ENCODE measurements at places on chromosomes 16 and 17.
A peak's percentile ranks its signal among the peaks of the same experiment; 100 is the strongest.

DNA sequence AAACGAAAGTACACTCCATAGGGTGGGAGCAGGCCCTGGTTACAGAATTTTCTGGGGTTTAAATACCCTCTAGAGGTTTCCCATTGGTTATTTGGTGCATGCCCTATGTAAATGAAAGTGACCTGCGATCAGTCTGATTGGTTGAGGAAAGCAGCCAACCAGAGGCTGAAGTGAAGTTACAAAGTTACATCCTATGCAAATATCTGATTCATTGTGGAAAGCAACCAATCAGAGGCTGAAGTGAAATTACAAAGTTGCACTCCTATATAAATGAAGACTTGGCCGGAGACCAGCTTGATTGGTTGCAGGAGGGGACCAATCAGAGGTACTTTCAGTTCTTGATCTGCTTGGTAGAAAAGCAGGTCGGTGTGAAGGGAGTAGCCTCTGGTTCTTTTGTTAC, 24.4 kb downstream of the NAA60 start:
- no peak for DNase-seq

DNA sequence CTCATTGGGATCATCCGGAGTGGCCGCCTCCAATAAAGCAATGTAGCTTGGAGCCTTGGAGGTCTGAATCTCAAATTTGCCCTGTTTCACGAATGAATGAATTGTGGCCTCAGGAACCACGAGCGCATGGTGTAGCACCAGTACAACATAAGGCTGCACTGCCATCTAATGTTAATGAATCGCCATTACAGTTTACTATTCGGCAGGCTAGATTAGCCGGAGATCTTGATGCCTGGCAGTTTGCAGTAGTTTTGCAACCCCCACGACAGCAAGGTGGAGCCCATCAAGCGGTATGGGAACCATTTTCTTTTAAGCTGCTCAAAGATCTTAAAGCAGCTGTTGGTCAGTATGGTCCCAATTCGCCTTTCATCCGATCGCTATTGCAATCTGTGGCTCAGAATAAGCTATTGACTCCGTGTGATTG, 18.8 kb downstream of the ALOX15B start:
- DNase-seq: peak; percentile 88

DNA sequence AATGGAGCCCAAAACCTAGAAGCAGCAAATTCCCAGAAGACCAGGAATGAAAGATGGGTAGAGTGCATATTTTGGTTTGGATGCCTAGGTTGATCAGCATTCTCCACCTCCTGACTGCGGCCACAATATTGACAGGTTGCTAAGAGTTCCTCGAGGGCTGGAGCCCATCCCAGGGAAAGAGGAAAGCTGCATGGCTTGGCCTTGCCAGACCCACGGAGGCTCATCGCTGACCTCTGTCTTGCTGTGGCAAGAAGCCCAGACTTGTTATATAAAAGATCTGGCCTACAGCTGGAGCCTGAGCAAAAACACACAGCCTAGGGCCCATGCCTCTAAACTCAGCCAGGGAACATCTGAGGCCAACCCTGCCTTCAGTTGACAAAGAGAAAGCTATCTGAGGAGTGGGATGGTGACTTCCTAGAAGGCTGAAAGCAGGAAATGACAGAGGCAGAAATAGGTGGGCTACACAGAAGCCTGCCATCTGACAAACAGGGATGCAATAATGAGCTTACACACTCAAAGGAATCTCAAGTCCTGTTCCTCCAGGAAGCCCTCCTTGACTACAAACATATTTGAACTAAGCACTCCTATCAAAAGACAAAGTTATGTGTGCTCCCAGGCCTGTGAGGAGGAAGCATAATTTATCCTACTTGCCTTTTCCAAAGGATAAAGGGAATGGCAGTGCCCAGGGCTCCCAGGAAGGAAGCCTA, 22.5 kb upstream of the SLC35B1 start:
- no peak for DNase-seq

DNA sequence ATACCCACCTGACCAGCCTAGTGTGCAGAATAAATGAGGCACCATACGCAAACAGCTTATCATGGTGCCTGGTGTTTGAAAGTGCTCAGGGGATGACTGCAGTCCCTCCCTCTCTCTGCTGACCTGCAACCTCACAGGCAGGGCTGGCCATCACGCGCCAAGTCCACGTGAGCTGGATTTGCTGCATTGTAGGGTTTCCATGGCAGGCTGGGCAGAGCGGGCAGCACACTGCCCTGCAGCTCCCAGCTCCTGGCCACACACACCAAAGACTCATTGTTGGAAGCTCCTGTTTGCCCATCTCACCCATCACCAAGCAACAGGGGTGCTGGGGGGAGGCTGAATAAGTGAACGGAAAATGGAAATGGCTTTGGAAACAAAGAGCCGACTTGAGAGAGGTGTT, 81.8 kb downstream of the IRX3 start:
- DNase-seq: no peak

- DNase-seq: no peak
Observed at GRCh38 chr17:82822281-82822680, 17.5 kb downstream of the ZNF750 start.

GRCh38 chr17:30376621-30377452, 1.9 kb upstream of the CPD start:
- peak; percentile 83 for DNase-seq

DNA sequence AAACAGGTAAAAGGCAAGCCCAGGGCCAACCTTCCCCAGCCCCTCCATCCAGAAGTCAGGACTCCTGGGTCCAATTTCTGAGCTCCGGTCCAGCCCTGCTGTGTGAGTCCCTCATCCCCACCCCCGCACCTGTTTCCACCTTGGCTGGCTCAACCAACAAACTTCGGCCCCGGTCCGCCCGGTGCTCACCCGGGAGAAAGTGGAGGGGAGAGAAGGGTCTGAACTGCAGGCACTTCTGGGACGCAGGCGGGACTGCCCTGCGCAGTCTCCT, 541 bp downstream of the RHBDF2 start:
- DNase-seq: no peak

- DNase-seq: no peak
Observed at GRCh38 chr16:83615141-83615952, 192.4 kb upstream of the HSBP1 start.

DNA sequence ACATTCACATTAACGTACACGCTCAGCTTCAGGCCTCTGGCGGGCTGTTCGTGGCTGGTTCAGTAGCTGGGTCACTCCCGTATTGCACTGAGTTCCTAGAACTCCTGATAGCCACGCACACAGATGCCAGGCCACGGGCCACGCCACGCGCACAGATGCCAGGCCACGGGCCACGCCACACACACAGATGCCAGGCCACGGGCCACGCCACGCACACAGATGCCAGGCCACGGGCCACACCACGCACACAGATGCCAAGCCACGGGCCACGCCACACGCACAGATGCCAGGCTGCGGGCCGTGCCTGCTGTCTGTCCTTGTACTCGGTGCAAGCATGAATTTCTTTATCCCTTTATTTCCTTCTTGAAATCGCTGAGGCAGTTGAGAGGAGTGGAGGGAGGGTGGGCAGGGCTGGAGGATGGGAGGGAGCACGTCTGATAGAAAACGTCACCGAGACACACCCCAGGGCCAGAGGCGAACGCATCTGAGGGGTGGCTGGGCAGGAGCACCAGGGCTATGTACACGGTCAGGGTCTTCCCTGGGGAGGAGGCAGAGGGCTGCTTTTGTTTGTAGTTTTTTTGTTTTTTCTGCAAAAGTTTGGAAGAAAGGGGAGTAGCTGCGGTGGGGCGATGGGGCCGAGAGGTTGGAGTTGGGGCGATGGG, 8.6 kb upstream of the PABPN1L start:
- no peak for DNase-seq

DNA sequence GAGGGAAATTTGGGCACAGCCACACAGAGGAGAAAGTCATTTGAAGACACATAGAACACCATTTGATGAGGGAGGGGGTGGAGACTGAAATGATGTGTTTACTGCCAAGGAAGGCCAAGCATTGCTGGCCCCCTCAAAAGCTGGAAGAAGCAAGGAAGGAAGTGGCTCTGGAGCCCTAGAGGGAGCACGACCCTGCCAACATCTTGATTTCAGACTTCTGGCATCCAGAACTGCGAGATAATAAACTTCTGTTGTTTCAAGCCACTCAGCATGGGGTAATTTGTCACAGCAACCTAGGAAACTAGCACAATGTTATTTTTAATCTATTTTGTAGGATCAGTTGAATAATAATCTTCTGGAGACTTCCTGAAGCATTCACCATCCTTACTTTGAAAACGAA, 314.8 kb upstream of the GOT2 start:
- DNase-seq: no peak

- no peak for DNase-seq
Observed at GRCh38 chr17:16075949-16076348, 76.3 kb downstream of the TTC19 start.

DNA sequence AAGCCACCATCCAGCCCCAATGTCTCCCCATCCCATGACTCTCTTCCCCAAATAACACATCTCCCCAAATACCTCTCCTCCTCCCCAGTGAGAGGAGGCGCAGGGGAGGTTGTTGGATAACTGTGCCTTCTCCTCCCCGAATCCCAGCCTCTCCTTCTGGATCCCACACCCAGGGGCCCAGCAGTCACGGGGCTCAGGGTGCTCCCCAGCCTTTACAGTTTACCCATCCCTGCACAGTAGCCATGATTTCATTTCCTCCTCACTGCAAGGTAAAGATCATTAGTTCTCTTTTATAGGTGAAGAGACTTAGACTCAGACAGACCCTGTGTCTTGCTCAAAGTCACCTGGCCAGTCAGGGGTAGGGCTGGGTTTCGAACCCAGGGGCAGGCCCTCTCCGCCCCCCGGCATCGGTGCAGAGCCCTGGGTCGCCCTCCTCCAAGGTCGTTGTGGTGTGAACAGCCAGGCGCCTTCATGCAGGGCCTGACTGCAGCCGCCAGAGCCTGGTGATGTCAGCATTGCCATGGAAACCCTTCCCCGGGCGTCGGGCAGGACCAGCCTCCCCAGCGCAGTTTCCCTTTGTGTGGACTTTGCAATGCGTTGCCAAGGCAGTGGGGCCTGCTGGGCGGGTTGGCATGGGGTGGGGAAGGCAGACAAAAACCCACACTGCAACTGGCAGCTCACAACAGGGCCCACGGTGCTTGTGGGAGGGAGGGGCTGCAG, 53.3 kb upstream of the TOB1 start:
- DNase-seq: peak; percentile 95

DNA sequence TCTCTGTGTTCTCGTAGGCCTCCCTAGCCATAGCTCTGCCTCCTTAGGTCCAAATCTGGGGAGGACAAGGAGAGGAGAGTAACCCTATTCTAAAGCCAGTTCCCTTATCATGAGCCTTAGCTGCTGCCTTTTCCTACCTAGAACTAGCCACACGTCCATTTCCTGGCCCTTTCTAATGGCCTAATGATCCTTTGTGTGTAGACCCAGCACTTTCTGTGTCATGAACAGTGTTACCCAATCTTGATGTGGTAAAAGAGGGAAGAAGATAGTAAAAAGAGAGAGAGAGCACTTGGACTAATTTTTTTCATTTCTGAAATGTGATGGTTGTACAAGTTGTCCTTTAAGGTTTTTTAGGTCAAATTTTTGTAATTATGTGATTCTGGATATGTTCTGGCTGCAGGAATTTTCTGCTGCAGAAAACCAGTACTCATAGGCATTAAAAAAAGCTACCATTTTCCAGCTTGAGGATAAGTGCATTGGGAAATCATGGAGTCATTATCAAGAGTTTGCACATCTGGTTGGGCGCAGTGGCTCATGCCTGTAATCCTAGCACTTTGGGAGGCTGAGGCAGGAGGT, 18.2 kb downstream of the CASC3 start:
- DNase-seq: peak; percentile 37

DNA sequence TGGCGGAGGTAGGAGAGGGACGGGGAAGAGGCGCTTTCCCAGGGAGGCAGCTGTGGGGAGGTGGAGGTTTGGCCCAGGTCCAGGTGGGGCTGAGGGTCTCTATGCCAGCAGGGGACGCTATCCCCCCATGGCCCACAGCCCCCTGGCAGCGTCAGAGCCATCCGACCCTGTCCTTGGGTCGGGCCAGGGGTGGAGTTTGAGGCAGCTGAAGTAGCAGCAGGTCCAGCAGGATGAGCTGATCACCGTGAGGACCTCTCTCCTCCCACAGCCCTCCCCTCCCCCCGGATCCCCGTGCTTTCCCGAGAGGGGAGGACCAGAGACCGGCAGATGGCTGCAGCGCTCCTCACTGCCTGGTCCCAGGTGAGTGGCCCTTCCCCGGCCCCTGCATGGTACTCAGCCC, 3.2 kb downstream of the ZNF205 start:
- DNase-seq: no peak

DNA sequence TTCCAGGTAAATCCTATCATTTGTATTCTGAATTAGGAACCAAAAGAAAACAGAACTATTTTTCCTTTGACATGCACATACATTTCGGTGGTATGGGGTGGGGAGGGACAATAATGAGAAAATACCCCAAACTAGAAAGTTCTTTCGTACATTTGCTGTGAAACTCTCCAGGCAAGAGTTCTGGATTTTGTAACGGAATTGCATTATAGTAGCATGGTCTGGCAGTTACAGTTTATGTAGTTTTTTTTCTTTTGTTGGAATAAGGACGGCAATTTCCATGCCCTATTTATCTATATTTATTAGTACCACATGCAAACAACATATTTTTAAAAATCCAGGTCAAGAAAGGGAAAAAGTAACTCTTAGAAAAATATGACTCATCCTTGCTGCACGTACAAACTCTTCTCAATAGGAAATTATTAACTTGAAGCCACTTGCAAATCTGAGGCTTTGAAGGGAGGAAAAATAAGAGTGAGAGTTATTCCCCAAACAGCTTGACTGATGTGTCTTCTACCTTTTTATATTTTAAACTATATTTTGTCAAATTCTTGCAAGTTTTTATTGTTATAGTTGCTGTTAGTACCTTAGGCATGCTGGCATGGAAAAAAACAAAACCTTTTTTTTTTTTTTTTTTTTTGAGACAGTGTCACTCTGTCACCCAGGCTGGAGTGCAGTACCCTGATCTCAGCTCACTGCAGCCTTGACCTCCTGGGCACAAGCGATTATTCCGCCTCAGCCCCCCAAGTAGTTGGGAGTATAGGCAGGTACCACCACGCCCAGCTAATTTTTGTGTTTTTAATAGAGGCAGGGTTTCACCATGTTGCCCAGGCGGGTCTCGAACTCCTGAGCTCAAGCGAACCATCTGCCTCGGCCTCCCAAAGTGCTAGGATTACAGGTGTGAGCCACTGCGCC, 69.3 kb downstream of the WWP2 start:
- DNase-seq: no peak

DNA sequence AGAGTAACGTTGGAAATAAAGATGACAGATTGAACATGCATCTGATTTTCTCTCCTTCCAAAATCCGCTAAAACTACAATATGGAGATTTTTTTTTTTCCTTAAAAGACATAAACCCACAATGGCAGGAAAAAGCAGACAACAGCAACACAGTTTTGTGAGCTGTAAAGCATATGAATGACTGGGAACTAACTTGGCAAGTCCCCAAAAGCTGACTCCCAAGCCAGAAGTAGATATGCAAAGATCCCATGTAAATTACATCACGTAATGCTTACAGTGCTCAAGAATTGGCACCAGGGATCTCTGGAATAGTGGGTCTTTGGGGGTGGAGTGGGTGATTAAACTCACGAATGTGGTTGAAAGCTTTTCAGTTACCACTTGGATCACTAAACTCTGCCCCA, 106.6 kb downstream of the ELAC2 start:
- no peak for DNase-seq

- DNase-seq: no peak
Observed at GRCh38 chr16:88872650-88873331, 6.3 kb upstream of the PABPN1L start.
